Heart left ventricle (tissue), 16 donors: ENCODE measurements at places on chromosomes 7 and 10.

DNA sequence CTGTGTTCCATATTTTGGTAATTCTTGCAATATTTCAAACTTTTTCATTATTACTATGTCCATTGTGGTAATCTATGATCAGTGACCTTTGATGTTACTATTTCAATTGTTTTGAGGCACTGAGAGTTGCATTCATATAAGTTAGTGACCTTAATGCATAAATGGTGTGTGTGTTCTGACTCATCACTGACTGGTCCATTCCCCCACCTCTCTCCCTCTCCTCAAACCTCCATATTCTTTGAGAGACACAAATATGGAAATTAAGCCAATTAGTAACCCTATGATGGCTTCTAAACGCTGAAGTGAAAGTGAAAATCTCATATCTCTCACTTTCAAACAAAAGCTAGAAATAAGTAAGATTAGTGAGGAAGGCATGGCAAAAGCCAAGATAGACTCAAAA lies 739.6 kb downstream of the CCSER2 start:
- no peak for DNase-seq

DNA sequence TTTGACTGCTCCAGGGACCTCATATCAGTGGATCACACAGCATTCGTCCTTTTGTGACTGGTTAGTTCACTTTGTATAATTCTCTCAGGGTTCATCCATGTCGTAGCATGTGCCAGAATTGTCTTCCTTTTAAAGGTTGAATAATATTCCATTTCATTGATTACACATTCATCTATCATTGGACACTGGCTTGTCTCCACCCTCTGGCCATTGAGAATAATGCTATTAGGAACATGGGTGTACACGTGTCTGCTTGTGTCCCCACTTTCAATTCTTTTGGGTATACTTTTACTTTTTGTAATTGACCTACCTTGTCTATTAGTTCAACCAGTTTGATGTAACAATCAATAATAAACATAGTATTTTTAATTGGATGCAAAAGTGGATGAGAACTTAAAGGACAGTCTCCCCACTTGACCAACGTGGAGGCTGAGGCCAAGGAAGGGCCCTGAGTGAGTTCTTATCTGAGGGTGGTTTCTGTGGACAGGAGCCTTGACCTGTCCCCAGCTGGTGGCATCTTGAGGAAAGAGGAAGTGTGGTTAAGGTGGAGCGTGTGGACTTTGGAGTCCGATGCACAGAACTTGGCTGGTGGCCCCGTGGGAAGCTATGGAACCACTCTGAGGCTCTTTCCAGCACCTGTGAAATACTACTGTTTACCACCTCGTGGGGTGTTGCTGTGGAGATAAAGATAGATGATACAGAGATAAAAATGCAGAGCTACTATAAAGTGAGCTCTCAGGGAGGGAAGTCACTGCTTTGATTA lies 16.6 kb downstream of the WDFY4 start:
- DNase-seq, result no peak

- no peak for DNase-seq
Measured at GRCh38 chr10:6726924-6727323, 146.8 kb upstream of the PRKCQ start.

- no peak for DNase-seq
Measured at GRCh38 chr10:43044961-43045621, 31.8 kb upstream of the RET start.

- no peak for DNase-seq
Measured at GRCh38 chr10:107986571-107986970, 822.1 kb upstream of the SORCS1 start.

DNA sequence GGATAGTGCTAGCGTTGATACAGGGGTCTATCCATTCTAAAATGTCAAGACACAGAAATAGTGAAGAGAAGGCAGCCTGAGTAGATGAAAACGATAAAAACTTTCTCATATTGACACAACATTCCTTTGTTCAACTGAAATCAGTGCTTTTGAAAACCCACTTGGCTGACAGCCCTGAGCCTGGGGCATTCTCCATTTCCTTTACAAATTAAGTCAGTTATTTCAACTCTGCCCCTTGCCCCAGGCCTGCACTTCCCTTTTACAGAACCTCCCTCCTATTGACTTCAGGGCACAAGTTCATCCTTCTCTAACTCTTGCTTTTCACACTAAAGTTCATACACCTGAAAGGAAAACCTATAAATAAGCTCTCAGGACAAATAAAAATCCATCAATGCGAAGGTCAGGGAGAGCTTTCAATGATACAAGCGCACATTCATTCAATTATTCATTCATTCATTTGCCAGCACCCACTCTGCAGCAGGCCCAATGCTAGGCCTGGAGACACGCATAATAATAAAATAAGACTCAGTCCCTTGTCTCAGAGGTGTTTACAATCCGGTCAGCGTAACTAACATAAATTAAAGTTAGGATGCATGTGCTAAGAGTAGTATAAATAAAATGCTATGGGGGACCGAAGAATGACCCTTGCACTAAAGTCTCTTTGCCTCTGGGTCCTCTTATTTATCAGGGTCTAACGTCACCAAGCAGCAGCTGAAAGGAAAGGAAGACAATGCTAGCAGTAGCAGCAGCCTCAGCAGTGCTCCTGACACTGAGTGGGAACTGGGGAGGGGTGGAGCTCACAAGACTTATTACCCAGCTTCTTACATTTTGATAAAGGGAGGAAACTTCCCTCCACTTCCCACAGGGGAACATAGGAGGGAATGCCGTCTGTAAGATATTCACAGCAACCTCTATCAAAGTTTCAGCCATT lies 134.8 kb downstream of the PDE1C start:
- no peak for DNase-seq

GRCh38 chr7:94972296-94972695 lies 64.9 kb downstream of the PPP1R9A start:
- DNase-seq, result no peak

DNA sequence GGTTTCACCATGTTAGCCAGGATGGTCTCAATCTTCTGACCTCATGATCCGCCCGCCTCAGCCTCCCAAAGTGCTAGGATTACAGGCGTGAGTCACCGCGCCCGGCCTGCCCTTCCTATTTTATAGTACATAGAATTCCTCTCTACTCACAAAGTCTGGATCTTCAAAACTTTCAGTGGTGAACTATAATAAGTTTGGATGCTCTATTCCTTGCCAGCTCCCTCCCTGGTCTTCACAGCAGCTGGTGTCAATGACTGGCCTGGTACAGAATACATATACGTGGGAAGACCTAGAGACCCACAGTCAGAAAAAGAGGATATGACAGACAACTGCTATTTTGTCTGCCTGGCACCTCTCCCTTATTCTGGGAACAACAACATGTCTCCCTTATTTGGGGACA lies 40.8 kb downstream of the ARHGAP12 start:
- no peak for DNase-seq

- DNase-seq, result no peak
Measured at GRCh38 chr10:62654966-62655336, 149.6 kb upstream of the ADO start.

GRCh38 chr10:13100349-13101294 lies 659 bp downstream of the OPTN start:
- DNase-seq, result peak; percentile 47

DNA sequence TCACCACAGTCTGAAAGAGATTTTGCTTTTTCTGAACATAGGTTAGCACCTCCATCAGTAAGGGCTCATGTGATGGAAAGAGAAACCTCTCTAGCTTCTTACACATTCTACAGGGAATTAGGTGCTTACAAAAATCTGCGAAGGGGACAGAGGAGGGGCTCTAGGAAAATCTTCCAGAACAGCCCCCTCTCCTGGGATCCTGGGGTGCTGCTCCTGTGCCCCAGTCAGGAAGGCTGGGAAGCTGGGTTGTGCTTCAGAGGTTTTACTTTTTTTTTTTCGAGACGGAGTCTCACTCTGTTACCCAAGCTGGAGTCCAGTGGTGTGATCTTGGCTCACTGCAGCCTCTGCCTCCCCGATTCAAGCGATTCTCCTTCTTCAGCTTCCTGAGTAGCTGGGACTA lies 7.5 kb upstream of the FAM171A1 start:
- DNase-seq, result no peak

- DNase-seq, result no peak
Measured at GRCh38 chr10:119502209-119502608, 40.3 kb downstream of the RGS10 start.

GRCh38 chr10:131810805-131811629 lies 89.8 kb upstream of the PPP2R2D start:
- DNase-seq, result peak; percentile 21
